Thoracic aorta (tissue), 2 donors: ENCODE measurements at places on chromosomes 2 and 18. TPM values are rescaled to one million over a fixed set of nuclear protein-coding genes. Genes with fewer than 3 reads are reported as not detected.

DLGAP1 gene
- 19.0 TPM for total RNA-seq

DNA sequence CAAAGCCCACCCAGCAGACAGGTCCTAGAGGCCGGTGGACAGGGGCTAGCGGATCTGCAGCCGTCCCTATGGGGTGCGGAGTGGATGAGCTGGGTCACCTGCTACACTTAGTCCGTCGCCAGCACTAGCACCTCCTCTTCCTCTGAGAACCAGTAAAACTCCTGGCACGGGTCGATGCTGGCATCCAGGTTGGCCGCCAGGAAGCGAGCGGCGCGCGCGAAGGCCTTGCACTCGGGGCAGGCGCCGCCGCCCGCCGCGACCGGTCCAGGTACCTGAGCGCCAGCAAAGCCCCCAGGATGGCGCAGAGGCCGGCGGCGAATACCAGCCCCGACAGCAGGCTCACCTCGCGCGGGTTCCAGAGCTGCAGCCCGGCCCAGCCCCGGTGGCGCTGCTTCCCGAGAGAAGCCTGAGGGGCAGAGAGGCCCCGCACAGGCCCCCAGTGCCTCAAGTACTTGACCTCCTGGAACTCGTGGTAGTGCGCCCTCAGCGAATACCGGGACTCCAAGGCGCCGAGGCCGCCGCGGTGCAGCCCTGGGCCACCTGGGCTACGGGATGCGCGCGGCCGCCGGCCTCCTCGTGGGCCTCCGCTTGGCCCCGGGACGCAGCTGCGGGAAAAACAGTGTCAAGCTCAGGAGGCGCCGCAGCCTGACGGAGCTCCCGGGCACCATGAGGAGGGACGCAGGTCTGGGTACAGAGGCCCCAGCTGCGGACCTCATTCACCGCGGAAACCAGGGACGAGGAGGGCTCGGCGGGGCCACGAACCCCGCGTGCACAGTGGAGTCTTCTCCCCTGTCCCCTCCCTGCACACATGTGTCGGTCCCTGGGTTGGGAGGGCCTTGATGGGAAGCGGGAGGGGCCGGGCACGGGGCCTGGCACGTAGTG, 27.5 kb upstream of the ALPP start:
- H3K36me3 ChIP-seq = no peaks in the 10 kb centered on the region
- H3K27me3 ChIP-seq = peaks cover 11% of the 10 kb centered on the region

KIF1A gene
- total RNA-seq = 0.92 TPM

- H3K36me3 ChIP-seq = no peaks in the 10 kb centered on the region
- no peak for DNase-seq
- no peak overlapping the region for H3K4me3 ChIP-seq
Observed at GRCh38 chr2:67733517-67733916, 329.3 kb downstream of the C1D start.

ZSWIM2 gene
- total RNA-seq = not detected

NCKAP1 gene
- total RNA-seq = 159 TPM

DNA sequence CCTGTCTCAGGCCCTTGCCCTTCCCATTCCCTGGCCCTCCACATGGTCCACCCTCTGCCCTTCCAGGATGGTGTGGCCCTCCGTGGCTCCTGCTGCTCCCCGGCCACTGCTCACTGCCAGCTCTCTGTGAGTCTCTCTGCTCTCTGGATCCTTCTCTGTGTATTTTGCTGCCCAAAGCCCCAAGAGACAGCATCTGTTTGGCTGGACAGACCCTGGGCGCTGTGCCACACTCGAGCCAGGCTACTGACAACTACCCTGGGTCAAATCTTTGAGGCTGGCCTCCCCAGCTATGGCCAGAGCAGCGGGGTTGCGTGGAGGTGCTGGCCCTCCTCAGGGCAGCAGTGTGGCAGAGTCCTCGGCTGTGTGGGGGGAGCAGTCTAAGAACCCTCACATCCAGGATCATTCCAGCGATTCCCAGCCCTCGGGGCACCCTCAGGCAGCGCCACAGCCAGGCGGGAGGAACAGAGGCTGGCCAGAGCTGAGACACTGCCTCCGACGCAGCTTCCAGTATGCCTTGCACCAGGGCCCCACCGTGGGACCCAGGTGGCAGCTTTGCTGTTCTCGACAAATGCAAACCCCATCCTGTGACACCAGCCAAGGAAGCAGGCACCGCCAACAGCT, 139.4 kb upstream of the GLI2 start:
- H3K4me1 ChIP-seq = peaks cover 14% of the 10 kb centered on the region
- no peaks in the 10 kb centered on the region for H3K27me3 ChIP-seq
- H3K36me3 ChIP-seq = no peaks in the 10 kb centered on the region
- no peak for DNase-seq

SH3RF3 gene
- 61.7 TPM for total RNA-seq

- H3K27ac ChIP-seq = no peak overlapping the region
- H3K4me3 ChIP-seq = no peak overlapping the region
- DNase-seq = no peak
Observed at GRCh38 chr2:35443087-35443486, 912.5 kb upstream of the CRIM1 start.

- no peak overlapping the region for H3K4me3 ChIP-seq
- DNase-seq = no peak
- H3K4me1 ChIP-seq = no peaks in the 10 kb centered on the region
- H3K36me3 ChIP-seq = no peaks in the 10 kb centered on the region
- H3K27ac ChIP-seq = no peak overlapping the region
Observed at GRCh38 chr2:99939135-99939534, 203.3 kb downstream of the AFF3 start.

GRCh38 chr18:2587788-2588187, 16.4 kb downstream of the NDC80 start:
- no peak overlapping the region for H3K4me3 ChIP-seq
- no peaks in the 10 kb centered on the region for H3K4me1 ChIP-seq
- no peaks in the 10 kb centered on the region for H3K36me3 ChIP-seq
- no peak for DNase-seq

- no peak overlapping the region for H3K4me3 ChIP-seq
- no peaks in the 10 kb centered on the region for H3K36me3 ChIP-seq
- peaks cover 3% of the 10 kb centered on the region for H3K4me1 ChIP-seq
Observed at GRCh38 chr2:101388232-101388631, 929 bp upstream of the CREG2 start.

- DNase-seq = no peak
- H3K36me3 ChIP-seq = peaks cover 26% of the 10 kb centered on the region
- H3K27ac ChIP-seq = no peak overlapping the region
- no peaks in the 10 kb centered on the region for H3K27me3 ChIP-seq
- no peaks in the 10 kb centered on the region for H3K4me1 ChIP-seq
Observed at GRCh38 chr2:238278626-238279323, 9.6 kb downstream of the PER2 start.
